ENCODE measurements at places on chromosomes 1 and 21. TPM values are rescaled to one million over a fixed set of nuclear protein-coding genes. Genes with fewer than 3 reads are reported as not detected.

LCE1B gene
- not detected for total RNA-seq

SEMA4A gene
- total RNA-seq, result 0.65 TPM

ZNF672 gene
- total RNA-seq, result 23.7 TPM

CRYAA gene
- not detected for total RNA-seq

C1orf141 gene
- total RNA-seq, result not detected

KAZN gene
- total RNA-seq, result 1.4 TPM

CAMSAP2 gene
- 16.0 TPM for total RNA-seq

FALEC gene
- total RNA-seq, result not detected

PPT1 gene
- total RNA-seq, result 69.8 TPM

TMCO1 gene
- total RNA-seq, result 68.8 TPM

Data from epithelial cell of alveolus of lung (primary cell).